Panc1 (cell line): ENCODE measurements at places on chromosomes 16 and 17.

- no peak for DNase-seq
Measured at GRCh38 chr17:1566505-1567199, 4.1 kb upstream of the PITPNA start.

GRCh38 chr17:27495460-27495859 lies 39.2 kb downstream of the KSR1 start:
- no peak for DNase-seq

DNA sequence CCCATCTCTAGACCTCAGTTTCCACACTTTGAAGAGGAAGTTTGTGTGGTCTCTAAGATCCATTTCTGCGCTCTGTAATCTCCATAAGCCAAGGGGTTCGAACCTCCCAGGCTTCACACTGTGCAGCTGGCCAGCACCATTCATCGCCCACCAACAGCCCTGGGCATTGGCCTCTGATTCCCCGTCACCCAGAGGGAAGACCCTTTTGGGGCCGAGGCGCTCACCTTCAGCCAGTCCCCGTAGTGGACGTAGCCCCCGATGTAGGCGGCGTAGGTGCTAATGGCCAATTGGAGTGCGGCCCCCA lies 678 bp downstream of the TMEM101 start:
- DNase-seq, result no peak

DNA sequence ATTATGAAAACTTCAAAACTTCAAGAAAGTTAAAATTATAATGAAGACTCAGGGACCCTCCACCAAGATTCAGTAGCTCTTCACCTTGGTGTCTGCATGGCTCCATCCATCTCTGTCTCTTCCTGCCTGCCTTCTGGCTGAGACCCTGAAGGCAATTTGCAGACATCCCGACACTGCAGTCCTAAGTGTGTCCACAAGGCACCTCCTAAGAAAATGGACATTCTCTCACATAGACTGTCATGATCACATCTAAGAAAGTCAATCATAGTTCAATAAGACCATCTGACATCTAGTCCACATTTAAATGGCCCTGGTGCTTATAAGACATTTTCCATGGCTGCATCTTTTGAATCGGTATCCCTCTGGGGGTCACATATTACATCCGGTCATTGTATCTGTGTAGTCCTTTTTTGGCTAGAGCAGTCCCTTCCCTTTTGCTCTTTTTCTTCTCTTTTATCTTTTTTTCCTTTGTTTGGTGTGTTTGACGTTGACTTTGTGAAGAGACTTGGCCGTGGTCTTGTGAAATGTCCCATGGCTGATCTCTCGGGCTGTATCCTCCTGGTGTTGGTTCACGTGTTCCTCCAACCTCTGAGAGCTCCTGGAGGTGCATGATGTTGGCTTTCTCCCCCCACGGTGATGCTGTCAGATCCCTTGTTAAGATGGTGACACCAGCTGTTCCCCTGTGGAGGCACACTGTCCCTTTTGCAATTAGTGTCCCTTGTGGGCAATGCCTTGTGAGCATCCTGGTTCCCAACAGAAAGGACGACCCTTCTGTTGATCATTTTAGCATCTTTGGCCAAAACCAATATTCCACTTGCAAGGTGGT lies 5.0 kb upstream of the TNFRSF13B start:
- no peak for DNase-seq

DNA sequence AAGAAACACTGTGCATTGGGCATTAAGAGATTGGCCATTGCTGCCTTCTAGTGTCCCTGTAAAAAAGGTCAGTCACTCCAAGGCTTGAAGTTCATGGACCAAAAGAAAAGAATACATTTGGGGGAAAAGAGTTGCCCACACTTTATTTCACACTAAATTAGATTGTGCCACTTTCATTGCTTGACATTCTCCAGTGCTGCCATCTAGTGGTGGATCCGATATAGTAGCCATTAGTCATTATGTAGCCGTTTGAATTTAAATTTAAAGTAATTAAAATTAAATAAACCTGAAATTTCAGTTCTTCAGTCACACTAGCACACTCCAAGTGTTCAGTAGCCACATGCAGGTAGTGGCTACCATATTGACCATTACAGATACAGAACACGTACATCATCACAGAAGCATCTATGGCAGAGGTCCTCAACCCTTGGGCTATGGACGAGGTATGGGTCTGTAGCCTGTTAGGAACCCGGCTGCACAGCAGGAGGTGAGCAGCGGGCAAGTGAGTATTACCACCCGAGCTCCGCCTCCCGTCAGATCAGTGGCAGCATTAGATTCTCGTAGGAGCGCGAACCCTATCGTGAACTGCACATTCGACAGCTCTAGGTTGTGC lies 21.9 kb upstream of the CDH5 start:
- DNase-seq, result no peak

GRCh38 chr16:68444056-68444657 lies 4.2 kb downstream of the SMPD3 start:
- DNase-seq, result no peak

- DNase-seq, result no peak
Measured at GRCh38 chr16:23857256-23857880, 21.6 kb downstream of the PRKCB start.

GRCh38 chr17:56593086-56593645 lies 333 bp upstream of the NOG start:
- no peak for DNase-seq

- peak; percentile 32 for DNase-seq
Measured at GRCh38 chr16:19559242-19559910, 3.9 kb downstream of the VPS35L start.

- no peak for DNase-seq
Measured at GRCh38 chr16:80345701-80346100, 195.1 kb upstream of the DYNLRB2 start.

GRCh38 chr17:49848019-49848473 lies at the start of gene TAC4:
TSS of gene TAC4 (minus strand) at chr17:49848069. CDS start at chr17:49848017, 52 bp downstream.
- DNase-seq, result no peak

- no peak for DNase-seq
Measured at GRCh38 chr16:12119037-12119436, 142.5 kb downstream of the SNX29 start.

DNA sequence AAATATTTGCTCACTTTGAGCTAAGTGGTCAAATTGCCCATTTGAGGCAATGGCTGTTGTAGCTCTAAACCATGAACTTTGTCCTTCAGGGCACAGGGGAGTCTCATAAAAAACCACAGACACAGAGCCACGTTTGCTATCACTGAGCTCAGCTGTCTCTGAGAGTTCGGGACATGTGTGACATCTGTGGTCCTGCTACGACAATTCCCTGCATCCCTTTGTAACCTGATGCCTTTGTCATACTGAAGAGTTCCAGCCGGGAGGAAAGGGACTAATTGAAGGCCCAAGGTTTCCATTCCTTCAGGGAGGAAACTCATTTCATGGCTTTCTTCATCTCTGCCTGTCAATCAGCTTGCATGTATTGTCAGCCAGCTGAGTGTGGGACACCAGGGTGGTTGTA lies 599.4 kb upstream of the CDH5 start:
- DNase-seq, result no peak

DNA sequence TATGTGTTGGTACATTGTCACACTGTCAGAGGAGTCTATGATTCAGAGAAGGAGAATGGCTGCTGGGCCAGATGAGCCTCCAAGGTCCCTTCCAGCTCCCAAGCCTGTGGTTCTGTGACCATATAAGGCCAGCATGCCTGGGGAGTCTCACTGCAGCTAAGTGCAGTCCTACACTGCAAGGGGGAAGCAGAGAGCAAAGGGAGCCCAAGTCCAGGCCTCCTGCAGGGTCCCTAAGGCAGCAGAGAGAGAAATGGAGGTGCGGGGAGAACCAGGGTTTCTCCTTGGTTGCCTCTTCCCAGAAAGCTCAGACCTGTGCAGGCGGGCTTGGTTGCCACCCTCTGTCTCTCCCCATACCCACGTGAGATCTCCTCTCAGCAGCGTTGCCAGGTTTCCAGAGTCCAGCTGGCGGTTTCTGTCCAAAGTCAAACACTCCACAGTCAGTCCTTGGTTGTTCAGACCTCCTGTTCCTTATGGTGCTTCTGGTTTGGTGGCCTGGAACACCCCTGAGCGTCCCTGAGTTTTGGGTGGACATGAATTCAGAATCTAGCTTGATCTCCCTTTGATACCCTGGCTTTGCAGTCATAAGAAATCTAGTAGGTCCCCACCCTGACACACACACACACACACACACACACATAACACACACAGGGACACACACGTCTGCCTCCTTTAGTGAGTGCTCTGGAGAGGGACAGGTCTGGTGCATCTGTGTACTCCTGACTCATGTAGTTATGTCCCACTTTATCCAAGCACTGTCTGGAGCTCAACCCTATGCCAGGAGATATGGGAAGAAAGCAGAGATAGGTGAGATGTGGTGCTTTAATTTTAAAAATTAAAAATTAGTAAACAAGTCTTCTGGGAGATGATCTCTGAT lies 78.8 kb downstream of the GNAO1 start:
- no peak for DNase-seq

- no peak for DNase-seq
Measured at GRCh38 chr16:66116163-66117002, 250.1 kb upstream of the CDH5 start.

DNA sequence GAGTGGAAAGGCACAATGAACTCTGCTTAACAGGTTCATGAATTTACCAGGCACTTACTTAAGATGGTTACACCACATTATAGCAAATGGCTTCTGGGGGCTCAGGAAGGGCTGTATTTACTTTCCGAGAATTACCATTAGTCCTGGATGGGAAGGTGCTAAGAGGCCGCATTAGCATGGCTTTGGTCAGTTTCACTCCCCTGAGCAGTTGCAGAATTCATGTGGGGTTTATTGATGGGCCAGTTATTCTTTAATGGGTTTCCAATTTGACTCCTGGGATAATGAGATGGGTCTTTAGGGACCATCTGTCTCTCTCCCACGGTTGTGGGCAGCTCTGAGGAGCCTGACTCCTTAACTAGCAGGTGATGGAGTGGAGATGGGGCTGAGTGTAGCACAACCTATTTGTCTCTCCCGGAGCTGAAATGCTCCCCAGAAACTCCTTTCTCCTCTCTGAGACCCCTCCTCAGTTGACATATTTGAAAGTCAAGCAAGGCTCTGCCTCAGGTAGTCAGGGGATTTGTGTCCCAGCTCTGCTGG lies 652.5 kb downstream of the HS3ST4 start:
- DNase-seq, result no peak

GRCh38 chr16:52568983-52569690 lies 22.2 kb upstream of the TOX3 start:
- DNase-seq, result no peak

DNA sequence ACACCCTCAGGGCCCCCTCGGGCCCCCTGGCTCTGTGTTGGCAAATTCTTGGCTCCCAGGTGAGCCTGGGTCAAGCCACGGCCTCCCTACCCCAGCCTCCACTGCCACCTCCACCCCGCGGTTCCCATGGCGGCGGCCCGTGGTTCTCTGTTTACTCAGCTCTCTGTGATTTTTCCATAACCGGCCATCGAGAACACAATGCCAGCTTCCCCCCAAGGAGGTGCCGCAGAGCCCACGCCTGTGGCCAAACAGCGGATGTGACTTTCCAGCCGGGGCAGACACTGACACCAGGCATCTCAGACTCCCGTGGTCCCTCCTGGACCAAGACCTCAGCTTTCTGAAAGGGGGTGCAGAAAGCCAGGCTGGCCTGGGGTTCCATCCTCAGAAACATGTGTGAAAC lies 21.6 kb upstream of the ATP2A3 start:
- DNase-seq, result no peak

DNA sequence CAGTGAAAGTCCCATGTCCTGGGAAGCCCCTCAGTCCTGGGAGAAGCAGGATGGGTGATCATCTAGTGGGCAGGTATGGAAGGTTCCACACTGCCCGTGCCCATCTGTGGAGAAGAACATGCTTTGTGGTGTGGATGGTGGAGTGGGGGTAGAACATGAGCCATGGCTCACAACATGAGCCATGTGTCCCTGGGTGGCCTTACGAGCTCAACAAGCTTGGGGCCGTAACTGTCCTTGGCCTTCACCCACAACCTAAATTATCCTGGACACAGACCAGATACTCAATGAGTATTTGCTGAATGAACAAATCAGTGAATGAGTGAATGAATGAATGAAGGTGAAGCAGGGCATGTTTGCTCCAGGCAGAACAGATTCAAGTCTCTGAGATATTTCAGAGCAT lies 13.5 kb downstream of the SOX8 start:
- DNase-seq, result no peak

GRCh38 chr16:75086281-75086680 lies 30.3 kb downstream of the LDHD start:
- DNase-seq, result no peak

DNA sequence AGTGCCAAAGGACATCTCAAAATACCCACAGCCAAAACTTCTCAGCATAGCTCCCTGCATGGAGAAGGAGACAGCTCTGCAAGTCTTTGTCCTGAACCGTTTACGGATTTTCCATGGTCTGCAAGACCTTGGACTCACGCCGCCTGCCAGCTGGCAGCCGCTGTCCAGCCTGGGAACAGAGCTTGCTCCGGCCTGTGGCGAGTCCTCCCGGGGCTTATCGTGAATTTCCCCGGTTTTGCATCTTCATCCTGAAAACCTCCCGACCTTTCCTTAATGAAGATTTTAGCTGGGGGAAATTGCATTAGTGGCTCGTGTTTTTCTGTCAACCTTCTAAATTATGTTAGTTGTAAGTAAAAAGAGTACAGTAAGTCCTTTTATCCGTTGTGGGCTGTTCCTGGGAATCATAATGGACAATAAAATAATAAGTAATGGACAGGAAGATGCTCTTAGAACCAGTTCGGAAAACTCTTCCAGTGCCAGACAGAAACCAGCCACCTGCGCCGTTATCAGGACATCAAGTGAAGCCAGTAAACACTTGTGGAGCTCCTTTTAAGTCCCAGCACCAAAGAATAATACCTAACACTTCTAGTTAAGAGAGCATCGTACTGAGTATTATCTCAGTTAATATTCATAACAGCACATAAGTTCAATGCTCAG lies 112.4 kb upstream of the NOL11 start:
- no peak for DNase-seq

GRCh38 chr17:68829211-68829610 lies 126.0 kb downstream of the ABCA8 start:
- no peak for DNase-seq

GRCh38 chr17:1612400-1612799 lies 16.2 kb downstream of the SLC43A2 start:
- DNase-seq, result no peak

GRCh38 chr16:3525951-3526350 lies 25.1 kb downstream of the CLUAP1 start:
- no peak for DNase-seq

DNA sequence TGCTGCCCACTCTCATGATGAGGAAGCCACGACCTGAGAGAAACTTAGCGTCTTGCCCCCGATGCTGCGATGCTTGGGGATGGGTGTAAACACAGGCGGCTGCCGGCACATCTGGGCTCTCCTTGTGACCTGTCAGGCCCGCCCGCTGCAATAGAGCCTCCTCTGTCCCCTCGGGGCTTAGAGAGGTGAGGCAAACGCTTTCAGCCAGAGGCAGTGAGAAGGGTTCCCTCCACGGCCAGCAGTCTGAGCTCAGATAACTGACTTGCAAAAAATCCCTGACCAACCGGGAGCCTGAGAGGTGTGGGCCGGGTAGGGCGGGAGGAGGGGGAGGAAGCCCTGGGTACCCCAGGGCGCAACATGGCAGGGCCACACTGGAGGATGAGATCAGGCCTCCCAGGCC lies 260.6 kb downstream of the C16orf95 start:
- DNase-seq, result no peak
